Stimulated activated CD4-positive, alpha-beta T cell treated with anti-CD3 and anti-CD28 coated beads, Interleukin-1b, Interleukin-23, amount 100 ng/mL, for 1 hour (primary cell): ENCODE measurements at places on chromosomes 11 and 22.

DNA sequence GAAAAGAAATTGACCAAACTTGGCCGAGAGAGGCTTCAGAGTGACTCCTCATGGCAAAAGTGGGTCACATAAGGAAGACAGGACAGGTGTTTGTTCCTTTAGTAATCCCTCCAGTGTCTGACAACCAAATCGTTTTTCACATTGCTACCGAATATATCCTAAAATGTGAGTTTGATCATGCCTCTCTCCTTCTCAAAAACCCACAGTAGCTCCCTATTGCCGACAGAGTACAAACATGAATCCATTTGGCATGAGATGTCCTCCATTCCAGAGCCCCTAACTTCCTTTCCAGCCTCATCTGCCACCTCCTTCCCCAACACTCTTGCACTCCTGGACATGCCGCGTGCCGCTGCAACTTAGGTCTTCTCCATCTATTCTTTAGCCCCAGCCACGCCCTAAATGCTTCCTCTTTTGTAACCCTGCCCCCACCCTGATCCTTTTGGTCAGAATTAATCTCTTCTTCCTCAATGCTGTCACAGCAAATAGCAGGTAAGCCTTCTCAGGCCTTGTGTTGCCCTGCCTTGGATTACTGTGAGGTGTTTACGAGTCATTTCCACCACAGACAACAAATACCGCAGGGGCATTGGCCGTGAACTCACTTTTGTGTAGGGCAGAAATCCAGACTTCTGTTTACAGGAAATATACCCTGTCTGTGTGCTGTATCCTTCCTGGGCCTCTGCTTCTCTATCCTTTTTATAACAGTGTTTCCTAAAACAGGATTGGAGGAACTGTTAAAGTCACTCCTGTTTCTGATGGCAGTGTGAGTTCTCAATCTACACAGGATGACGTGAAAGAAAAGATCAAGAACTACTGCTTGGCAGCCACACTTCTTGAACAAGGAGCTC is 66.0 kb upstream of the FTH1 start:
- DNase-seq = no peak

DNA sequence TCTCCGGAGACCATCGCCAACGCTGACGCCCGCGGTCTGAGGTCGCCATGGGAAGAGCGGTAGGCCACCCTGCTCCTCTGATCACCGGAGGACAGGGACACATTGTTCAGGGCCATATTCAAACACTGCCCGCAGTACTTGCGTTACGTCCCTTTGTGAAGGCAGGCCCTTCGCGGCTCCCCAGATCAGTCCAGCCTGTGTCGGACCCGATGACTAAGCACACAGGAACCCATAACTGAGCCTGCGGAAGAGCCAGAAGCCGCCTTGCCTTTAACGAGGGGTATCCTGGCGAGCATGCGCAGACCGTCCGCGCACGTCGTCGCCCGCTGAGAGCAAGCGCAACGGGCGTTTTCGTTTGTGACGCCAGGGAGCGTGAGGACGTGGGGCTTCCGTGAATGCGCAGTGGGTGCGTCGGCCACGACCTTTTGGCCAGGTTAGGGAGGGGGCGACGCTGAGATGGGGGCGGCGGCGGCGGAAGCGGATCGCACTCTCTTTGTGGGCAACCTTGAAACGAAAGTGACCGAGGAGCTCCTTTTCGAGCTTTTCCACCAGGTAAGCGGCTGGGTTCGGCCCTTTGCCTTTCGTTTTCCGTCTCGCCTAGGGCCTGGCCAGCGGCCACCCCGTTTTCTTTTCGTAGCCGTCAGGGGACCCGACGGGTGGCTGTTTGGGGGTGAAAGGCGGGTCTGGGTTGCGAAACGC is at the start of the genes C11orf71 and RBM7:
Gene C11orf71 (minus strand): TSS at position 296 of the 699 bp plus-strand sequence. CDS start 180 bp downstream, at position 116.
Gene RBM7 (plus strand): TSS at position 451 of the 699 bp plus-strand sequence. CDS start 6 bp downstream, at position 457.
- DNase-seq = peak; percentile 95

DNA sequence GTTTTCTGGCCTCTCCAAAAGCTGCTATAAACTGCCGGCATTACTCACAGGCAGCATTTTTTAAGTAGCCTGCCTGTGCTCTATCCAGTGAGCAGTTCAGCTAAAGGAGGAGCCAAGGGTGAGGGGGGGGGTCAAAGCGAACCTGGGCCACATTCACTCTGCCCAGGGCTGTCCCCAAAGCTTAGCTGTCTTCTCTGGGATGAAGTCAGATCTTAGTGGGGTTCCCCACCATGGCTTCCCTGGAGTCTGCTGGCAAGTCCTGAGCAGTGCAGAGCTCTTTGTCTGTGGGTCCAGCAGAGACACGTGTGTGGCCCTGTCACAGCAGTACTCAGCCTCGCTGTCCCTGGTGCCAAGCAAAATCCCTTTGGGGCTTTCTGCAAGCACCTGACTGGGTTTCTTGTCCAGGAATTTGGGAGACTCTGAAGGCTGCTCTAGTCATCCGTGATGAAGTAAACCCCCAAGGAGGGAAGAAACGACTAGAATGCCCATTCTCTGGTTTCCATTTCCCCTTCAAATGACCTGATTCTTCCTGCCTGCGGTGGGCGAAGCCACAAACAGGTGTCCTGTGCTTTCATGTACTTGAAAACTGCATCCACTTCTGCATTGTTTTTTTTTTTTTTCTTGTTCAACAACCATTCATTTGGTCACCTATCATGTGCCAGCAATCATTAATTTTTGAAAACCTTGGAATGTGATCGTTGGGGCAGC is 2.6 kb downstream of the KCNJ5 start:
- no peak for DNase-seq

- no peak for DNase-seq
These were observed 34.5 kb downstream of the MUC5B start for GRCh38 chr11:1257366-1257765.

DNA sequence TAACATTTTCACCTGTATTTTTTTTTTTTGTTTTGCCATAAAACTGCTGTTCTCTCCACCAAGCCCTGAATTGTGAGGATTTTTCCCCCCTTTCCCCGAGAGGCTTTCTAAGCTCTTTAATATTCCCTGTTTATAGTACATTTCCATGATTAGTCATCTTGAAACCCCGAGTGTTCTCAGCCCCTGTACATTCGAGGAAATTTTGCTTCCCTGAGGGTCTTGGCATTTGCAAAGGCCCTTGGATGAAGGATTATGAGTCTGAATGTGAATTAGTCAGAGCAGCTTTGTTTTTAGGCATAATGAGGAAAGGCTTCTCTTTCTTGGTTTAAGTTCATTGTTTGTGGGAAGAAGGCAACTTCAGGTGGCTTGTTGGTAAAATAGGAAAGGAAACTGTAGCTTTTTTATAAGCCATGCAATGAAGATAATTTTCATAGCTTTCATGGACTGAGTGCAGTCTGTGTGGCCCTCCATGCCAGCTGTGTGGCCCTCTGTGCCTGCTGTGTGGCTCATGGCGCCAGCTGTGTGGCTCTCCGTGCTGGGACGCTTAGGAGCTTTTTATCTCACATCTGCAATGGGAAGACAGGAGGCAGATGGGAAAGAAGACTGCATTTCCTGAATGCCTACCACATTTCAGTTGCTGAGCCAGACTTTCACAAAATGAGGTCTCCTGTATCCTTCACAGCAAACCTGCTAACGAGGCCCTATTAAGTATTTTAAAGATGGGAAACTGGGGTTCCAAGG is 129.0 kb downstream of the TEAD1 start:
- DNase-seq = no peak

DNA sequence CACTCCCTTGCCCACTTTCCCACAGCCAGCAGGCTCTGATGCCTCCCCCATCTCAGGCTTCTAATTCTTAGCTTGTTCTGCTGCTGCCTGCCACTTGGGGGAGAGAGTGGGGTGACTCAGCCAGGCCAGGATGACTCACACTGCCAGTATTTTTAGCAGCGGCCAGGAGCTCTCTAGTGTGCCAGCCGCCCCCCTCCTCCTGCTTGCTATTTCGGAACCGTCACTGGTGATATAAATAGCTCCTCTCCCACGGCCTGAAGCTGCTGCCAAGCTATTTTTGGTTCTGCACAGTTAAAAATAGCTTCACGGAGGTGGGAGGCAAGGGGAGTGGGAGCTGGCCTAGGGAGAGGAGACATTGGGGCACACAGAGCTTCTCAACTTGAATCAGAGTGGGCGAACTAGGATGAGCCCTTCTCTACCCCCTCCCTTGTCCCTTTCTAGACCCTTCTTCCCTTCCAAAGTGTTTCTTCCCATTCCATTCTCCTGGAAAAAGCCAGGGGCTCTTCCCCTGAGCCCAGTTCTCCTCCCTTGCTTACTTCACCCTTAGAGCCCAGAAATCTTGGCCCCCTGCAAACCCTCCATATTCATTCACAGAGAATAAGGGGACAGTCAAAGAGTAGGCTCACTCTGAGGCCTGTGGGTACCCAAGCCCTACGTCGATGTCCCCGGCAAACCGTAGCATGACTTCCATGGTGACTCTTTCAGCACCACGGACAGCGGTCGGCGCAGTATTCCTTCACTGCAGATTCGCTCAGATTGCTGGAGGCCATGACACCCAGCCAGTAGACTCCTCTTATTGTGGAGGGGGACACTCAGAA is 2.5 kb upstream of the NPAS4 start:
- no peak for DNase-seq

- no peak for DNase-seq
These were observed 140.4 kb upstream of the ARHGAP42 start for GRCh38 chr11:100546714-100547113.

DNA sequence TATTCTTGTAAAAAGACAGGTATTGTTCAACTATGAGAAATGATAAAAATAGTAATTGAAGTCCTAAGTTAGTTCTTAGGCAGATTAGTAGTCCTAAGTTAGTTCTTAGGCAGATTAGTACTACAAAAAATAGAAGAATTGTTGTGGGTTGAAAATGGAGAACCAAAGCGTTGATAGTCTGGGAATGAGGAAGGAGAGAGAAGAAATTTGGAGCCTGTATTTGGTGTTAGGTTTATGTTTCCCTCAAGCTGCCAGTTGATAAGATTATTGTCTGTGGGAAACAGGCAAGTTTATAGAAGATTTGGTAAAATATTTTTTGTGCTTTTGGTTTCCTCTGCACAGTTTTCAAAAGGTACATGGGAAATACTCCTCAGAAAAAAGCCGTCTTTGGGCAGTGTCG is 3.6 kb downstream of the BCO2 start:
- DNase-seq = no peak

- DNase-seq = no peak
These were observed 4.3 kb upstream of the PLXNB2 start for GRCh38 chr22:50311606-50312351.

- no peak for DNase-seq
These were observed 1.0 kb downstream of the UQCR10 start for GRCh38 chr22:29768052-29768693.

DNA sequence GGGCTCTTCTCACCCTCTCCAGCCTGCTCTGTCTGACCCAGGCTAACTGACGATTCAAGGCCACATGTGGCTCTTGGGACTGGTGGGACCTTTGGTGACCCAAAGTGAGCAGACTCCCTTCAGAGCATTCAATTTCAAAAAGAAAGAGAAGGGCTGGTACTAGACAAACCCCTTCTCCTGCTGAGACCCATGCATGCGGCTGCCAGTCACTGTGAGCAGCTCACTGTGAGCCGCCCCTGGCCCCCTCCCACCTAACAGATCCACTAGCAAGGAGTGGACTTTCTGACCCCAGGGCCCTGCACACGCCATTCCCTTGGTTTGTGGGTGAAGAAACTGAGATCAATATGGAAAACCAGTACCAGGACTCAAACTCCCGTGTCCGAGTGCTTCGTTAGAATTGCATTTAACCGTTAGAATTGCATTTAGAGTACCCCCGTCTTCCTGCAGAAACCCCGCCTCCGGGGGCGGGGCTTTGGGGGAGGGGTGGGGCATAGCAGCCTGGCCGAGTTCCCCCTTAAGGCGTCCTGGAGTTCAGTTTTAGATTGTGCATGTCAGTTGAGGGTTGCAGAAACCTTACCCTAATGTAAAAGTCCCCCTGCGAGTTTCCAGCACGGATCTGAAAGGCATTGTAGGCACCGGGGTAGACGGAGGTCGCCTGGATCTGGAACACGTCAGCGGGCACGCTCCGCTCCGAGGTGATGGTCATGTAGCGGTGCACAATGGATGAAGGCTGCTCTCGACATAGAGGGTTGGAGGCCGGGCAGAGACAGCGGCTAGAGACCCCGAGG is 5.1 kb downstream of the EFEMP2 start:
- DNase-seq = no peak

DNA sequence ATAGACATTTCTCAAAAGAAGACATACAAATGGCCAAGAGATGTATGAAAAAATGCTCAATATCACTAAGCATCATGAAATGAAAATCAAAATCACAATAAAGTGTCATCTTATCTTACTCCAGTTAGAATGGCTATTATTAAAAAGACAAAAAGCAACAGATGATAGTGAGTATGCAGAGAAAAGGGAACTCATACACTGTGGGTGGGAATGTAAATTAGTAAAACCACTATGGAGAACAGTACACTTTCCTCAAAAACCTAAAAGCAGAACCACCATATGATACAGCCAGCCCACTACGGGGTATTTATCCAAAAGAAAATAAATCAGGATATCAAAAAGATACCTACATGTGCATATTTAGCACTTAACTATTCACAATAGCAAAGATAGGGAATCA is 700.0 kb upstream of the ANO5 start:
- no peak for DNase-seq

DNA sequence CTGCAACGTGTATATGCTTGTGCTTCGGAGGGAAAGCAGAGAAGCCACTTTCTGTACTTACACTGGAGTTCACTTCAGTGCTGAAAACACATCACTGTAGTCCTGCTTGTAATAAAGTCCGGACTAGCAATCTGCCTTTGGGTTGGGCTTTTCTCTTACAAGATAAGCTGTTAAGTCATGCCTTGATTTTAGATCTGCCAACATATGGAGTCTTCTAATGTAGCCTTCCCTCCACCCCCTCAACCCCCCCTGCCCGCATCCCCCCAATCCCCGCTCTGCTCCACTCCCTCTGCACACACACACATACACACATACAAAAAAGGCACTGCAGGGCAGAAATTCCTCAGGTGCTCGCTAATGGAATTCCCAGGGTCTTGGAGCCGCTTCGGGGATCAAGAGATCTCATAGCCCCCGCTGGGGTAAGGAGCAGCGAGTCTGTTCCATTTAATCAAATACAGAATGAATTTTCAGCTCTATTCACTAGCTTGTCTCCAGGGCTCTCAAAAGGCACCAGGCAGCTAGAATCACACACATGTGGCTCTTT is 3.4 kb downstream of the CDON start:
- no peak for DNase-seq

DNA sequence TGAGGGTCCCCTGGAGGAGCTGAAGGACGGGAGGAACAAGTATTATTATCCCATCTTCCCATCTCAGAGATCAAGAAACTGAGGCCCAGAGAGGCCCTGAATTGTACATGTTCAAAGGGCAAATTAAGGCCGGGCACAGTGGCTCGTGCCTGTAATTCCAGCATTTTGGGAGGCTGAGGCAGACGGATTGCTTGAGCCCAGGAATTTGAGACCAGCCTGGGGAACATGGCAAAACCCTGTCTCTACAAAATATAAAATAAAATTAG is 8.1 kb downstream of the PLA2G6 start:
- DNase-seq = no peak

DNA sequence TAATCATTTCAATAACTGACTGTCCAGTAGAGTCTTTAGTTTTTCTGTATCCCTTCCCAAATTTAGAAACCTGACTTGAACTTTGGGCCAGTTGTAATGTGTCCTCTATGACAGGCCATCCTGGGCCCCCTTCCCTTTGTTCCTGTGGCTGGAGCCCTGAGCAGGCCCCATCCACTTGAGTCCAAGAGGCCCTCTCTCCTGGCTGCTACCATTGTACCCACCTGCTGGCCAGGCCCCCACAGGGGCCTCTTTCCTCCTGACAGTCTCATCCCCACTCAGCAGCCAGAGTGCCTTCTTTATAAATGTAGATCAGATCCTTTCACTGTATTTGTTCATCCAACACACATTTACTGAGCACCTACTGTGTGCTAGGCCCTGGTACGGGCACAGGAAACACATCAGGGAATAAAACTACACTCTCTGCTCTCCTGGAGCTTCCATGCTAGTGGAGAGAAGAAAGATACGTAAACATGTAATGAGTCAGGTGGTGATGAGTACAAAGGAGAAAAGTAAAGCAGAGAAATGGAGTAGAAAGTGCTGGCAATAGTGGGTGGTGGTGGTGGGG is 2.7 kb upstream of the LRP5 start:
- no peak for DNase-seq
